ENCODE measurements at places on chromosomes 12 and 14. TPM values are rescaled to one million over a fixed set of nuclear protein-coding genes. Genes with fewer than 3 reads are reported as not detected.

DNA sequence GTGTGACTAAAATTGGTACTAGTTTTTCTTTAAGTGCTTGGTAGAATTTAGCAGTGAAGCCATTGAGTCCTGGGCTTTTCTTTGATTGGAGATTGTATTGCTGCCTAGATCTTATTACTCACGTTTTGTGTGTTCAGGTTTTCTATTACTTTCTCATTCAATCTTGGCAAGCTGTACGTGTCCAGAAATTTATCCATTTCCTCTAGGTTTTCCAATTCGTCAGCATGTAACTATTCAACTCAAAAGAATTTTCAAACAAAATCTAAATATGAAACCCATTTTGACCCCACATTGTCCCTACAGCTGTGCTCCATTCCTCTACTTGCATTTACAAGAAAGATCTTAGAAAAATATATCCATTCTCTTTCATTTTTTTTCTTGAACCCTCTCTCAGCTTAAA lies 1613.4 kb upstream of the SEL1L start:
- no peak for DNase-seq

DNA sequence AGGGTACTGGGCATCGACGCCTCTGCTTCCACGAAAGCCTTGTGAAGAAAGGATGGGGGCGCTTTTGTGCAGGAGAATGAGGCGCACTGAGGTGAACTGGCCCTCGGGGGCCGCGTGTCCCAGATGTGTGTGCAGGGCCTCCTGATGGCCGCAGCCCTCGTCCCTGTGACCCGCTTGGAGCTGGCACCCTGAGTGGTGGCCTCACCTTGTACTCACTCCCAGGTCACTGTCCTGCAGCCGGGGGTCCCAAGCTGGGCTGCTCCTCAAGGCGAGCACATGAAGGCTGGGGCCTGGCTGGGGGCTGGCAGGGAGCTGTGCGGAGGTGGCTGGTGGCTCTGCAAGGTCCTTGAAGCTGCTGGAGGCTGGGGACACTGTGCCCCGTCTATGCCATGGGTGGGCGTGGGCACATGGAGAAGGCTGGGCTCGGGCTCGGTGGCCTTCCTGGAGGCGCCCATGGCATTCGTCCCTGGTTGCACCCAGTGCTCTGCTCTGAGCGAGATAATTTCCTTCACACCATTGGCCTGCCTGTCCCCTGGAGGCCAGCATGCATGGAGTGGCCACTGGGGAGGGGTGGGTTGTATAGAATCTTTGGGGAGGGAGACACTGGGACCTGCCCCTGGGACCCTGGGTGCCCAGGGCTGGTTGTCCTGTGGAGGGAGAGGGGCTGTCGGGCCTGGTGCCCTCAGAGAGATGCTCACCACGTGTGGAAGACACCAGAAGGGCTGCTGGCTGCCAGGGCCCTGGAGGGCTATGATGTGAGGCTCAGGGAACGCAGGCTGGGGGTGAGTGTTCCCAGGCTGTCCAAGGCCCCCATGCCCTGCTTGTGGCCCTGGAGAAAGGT lies 79.3 kb downstream of the TMEM121 start:
- DNase-seq, result no peak

DNA sequence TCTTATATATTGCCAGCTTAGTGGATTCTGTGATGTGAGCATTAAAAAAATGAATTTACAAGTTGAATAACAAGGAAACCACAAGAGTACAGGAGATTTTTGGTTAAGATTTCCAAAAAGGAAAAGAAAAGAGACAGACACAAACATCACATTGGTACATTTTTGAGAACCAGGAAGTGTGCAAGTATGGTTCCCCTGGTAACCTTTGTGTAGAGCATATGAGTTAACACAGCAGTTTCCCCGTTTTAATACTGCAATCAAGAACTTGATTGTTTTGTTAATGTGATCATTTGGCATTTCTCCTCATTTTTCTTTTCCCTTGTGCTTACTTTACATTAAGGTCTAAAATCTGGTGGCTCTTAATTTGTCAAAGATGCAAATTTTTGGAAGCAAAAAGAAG lies 490.4 kb upstream of the ATP2B1 start:
- DNase-seq, result no peak

- DNase-seq, result no peak
Observed at GRCh38 chr14:51697848-51698247, 46.1 kb downstream of the FRMD6 start.

GRCh38 chr12:100858656-100859055 lies 64.1 kb downstream of the ANO4 start:
- DNase-seq, result no peak

- no peak for DNase-seq
Observed at GRCh38 chr14:103198131-103199105, 75.2 kb downstream of the TNFAIP2 start.

The KCNH5 gene
- polyA plus RNA-seq, result not detected

The SDR9C7 gene
- 0.09 TPM for polyA plus RNA-seq

- DNase-seq, result no peak
Observed at GRCh38 chr12:18589316-18589715, 148.5 kb downstream of the PLCZ1 start.

The LYZ gene
- polyA plus RNA-seq, result not detected

The POTEM gene
- not detected for polyA plus RNA-seq

The SPIC gene
- not detected for polyA plus RNA-seq

The UBC gene
- 1,182 TPM for polyA plus RNA-seq

DNA sequence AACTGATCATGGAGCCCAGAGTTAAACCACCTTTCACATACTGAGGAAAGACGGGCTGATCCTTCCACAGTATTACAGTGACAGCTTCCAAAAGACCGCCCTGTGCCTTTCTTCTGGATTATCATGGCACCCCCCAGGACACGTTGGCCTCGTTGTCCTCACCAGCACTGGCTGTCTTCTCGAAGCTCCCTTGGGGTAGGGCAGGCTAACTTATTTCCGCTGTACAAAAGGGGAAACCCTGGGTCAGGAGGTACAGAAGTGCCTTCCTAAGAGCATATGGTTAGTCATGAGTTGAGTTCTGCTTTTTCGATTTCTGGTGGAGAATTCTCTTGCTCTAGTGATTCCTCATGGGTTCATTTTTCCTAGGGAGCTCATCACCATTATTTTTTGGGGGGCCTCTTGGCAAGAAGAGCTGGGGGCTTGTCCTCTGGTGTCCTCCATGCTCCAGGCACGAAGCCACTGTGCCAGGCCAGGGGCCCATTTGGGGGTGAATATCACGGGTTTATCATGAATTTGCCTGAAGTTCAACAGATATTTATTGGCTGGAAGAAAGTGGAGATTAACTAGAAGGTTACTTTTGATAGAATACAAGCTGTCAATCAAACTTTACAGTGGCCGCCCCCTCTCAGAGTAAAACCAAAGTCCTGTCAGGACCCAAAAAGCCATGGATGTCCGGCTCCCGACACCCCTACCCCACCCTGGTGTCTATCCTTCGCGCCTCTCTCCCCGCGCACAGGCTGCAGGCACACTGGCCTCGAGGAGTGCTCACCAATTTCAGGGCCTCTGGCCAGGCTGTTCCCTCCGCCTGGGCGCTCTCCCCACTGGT lies 8.8 kb upstream of the TRAF3 start:
- no peak for DNase-seq
